ENCODE measurements at places on chromosomes 5 and 9.

DNA sequence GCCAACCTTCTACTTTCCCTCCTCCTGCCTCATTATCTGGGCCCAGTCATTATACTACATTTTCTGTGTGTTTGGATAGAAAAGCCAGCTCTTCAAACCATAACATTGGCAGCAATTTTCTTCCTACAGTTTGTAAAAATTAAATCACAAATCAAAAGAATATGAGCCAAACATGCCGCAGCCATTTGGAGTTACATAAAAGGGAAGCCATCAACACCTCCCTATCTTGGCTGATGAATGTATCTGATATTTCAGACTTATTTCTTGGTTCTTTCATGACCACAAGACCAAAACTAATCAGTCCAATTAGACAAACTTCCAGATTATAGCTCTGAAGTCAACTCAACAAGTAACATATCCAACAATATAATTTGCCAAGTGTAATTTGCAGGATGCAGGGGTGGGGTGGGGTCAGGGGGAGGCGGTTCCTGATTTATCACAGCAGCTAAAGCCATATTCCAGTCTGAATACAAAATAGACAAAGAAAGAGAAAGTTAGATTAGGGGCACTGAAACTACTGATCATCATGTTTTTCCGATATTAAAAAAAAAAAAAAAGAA lies 89.4 kb upstream of the CNTLN start:
- DNase-seq = no peak

DNA sequence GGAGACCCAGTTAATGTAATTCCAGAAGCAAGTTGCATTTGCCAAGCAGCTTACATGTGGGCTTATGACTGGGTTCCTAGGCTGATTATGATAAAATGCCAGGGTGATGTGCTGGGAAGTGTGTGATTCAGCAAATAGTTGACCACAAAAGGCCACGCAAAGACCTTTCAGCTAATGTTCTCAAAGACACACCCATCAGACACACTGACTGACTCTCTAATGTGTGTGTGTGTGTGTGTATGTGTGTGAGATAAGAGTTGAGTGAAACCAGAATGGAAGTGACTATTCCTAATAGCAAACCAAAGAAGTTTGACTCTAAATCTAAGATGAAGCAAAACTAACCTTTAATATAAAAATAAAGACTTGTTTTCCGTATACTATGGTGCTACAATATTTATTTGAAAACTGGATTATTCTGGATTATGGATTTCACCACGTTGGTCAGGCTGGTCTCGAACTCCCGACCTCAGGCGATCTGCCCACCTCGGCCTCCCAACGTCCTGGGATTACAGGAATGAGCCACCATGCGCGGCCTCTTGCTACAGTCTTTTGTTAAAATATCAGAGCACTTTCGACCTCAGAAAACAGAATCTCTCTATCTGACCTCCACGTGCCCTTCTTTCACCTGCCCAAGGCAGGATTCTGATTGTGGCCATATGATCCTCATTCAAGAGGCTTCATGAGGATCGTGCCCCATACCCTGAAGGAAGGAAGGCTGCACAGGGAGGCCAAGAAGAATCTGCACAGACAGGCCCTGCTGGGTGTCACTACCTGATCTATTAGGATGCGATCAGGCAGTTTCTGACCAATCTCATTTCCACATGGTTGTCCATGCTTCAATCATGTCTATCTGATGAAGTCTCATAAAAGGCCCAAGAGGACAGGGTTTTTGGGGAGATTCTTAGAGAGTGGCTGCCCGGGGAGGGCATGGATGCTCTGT lies 75.6 kb downstream of the USP20 start:
- no peak for DNase-seq

DNA sequence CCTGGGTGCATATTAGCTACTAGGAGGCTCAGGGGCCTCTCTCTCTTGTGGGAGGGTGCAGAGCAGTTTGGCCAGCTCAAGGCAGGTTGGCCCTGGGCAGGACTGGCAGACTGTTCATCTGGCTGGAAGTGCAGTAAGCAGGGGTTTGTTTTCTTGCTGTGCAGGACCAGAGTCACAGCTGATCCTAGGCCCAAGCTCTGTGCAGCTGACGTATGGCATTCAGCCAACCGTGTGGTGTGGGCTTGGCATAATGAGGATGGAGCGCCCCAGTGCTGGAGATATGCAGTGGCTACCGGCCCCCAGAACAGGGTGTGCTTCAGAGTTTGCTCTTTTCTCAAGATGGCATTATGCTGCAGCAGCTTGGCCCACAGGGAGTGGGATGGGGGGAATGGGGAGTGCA lies 31.0 kb upstream of the PHF24 start:
- DNase-seq = no peak

GRCh38 chr5:7876867-7877266 lies 7.9 kb downstream of the MTRR start:
- DNase-seq = no peak

GRCh38 chr9:8903077-8903476 lies 1103.5 kb upstream of the DMAC1 start:
- DNase-seq = no peak

DNA sequence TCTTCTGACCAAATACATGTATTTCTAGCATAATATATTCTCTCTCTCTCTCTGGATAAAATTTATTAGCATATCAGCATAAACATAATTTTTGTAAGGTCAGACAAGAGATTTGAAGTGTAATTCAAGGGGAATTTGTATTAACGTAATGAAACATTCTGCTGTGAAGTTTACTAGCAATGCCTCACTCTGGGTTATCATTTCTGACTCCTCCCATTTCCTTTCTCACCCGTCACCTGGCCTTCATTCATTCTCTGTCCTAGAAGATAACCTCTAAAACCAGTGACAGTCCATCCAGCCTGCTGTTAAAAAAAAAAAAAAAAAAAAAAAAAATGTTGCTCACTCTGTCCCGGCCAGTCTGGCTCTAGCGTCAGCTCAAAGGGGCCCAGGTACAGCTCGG lies 27.1 kb downstream of the GRAMD2B start:
- peak; percentile 52 for DNase-seq

GRCh38 chr9:123945532-123945931 lies 15.6 kb upstream of the DENND1A start:
- no peak for DNase-seq

DNA sequence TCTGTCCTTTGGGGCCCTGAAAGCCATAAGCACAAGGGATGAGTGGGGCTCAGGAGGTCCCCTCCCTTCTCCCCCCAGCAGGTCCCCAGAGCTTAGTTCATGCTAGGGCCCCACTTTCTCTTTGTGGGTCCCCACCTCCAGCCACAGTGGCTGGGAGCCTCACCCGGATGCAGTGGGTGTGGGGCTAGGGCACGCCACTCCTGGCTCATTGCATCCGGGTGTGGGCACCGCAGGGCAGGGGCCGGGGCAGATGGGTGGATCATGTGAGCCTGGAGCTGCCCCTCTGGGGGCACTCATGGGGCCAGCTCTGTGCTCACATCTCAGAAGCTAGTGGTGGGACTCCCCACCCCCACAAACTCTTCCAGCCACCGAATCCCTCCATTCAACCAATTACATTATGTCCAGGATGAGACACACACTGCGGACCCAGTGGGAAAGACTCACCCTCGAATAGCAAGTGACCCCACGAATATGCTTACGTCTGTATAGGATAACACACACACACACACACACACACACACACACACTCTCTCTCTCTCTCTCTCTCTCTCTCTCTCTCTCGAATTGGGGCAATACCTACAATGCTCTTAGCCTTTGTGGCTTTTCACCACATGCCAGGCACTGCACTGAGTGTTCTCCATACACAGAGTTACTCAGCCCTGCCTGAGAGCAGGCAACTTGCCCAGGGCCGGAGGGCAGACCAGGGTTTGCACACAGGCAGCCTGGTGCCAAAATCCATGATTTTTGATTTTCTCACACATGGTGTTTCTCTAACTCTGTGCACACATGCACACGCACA lies 16.8 kb upstream of the PHYKPL start:
- DNase-seq = no peak

DNA sequence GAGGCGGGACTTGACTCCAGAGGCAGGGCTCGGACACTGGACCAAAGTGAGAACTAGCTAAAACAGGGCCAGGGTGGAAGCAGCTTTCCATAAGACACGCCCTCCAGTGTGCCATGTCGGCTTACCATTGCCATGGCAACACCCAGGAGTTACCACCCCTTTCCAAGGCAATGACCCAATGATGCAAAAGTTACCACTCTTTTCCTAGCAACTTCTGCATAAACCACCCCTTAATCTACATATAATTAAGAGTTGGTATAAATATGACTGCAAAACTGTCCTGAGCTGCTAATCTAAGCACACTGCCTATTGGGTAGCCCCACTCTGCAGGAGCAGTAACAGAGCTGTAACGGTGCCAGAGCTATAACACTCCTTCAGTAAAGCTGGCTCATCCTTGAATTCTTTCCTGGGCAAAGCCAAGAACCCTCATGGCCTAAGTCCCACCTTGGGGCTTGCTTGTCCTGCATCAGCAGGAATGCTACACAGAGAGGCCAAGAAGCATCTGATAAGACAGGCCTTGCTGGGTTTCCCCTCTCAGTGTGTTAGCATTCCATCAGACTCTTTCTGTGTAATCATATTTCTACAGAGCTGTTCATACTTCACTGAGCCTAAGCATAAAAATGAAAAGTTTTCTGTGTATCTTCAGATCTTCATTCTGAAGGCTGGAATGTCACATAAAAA lies 262.7 kb upstream of the KLF9 start:
- DNase-seq = no peak

- no peak for DNase-seq
Measured at GRCh38 chr5:90193185-90193822, 216.3 kb downstream of the CETN3 start.
